ENCODE measurements at places on chromosomes 1 and 21. TPM values are rescaled to one million over a fixed set of nuclear protein-coding genes. Genes with fewer than 3 reads are reported as not detected.

- no peak for DNase-seq
Observed at GRCh38 chr1:87399701-87400100, 71.0 kb downstream of the LMO4 start.

Gene PPFIA4
- total RNA-seq: 0.87 TPM

Gene CAMK1G
- total RNA-seq: 2.7 TPM

GRCh38 chr1:228087771-228088251 is 5.3 kb downstream of the ARF1 start:
- no peak for DNase-seq

DNA sequence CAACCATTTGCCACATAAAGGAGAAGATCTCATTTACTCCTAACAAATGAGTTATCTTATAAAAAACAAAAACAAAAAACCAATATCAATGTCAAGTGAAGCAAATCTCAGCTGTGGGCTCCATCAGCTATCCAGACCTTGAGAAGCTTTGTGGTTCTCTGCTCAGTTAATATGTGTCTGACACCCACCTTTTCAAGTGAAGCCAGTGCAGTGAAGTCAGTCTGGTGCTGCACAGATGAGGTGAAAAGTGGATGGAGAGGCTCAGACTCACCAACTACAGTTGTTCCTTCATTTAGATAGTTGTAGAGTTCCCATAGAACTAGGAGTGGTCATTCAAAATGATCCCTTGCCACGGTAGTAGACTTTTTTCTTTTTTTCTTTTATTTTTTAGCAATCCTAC is 106.8 kb downstream of the NTNG1 start:
- DNase-seq: no peak

All from progenitor cell of endocrine pancreas (in vitro differentiated cells).